Uterine smooth muscle cell (primary cell): ENCODE measurements at places on chromosomes 6 and 20. TPM values are rescaled to one million over a fixed set of nuclear protein-coding genes. Genes with fewer than 3 reads are reported as not detected.

The TMEM200A gene
- total RNA-seq: 99.1 and 116 TPM in 2 replicates

The DNAAF9 gene
- 11.4 and 17.7 TPM in 2 replicates for total RNA-seq

The TCF19 gene
- total RNA-seq: 11.7 and 43.2 TPM in 2 replicates

The DDO gene
- total RNA-seq: 2.9 and 3.0 TPM in 2 replicates

The NKAIN4 gene
- total RNA-seq: not detected in 2 replicates

The SCUBE3 gene
- total RNA-seq: 21.1 and 58.5 TPM in 2 replicates

The TRIM38 gene
- 9.0 and 11.5 TPM in 2 replicates for total RNA-seq

The C6orf141 gene
- 55.3 and 59.4 TPM in 2 replicates for total RNA-seq

The EDN1 gene
- 0.75 and 1.3 TPM in 2 replicates for total RNA-seq

The RAET1L gene
- not detected in 2 replicates for total RNA-seq

The EFCAB8 gene
- under 0.01 TPM in 1 of 2 replicates, not detected in the other for total RNA-seq

The ENPP3 gene
- under 0.01 and 0.22 TPM in 2 replicates for total RNA-seq

The COL11A2 gene
- total RNA-seq: 0.11 and 0.12 TPM in 2 replicates

The SPATS1 gene
- not detected in 2 replicates for total RNA-seq

The MED20 gene
- total RNA-seq: 32.9 and 37.6 TPM in 2 replicates

The TGM3 gene
- total RNA-seq: not detected in 2 replicates

The CLPSL1 gene
- not detected in 2 replicates for total RNA-seq

The MLN gene
- total RNA-seq: not detected in 2 replicates
